CD8-positive, alpha-beta memory T cell (primary cell): ENCODE measurements at places on chromosomes 7 and 10. TPM values are rescaled to one million over a fixed set of nuclear protein-coding genes. Genes with fewer than 3 reads are reported as not detected.

Gene PRRT4
- 0.09 TPM for polyA plus RNA-seq

Gene CNPY1
- polyA plus RNA-seq = not detected

Gene CASP7
- polyA plus RNA-seq = 29.4 TPM

Gene GIMAP1
- 86.1 TPM for polyA plus RNA-seq

Gene VPS37D
- polyA plus RNA-seq = 0.17 TPM

Gene ATOH7
- not detected for polyA plus RNA-seq

Gene DGKB
- not detected for polyA plus RNA-seq

Gene POLR2J
- polyA plus RNA-seq = 129 TPM

Gene DDC
- not detected for polyA plus RNA-seq

Gene C10orf105
- 0.23 TPM for polyA plus RNA-seq

Gene NAPEPLD
- polyA plus RNA-seq = 7.6 TPM

Gene TUBAL3
- not detected for polyA plus RNA-seq

Gene SORBS1
- 0.28 TPM for polyA plus RNA-seq

Gene HERC4
- polyA plus RNA-seq = 19.0 TPM

Gene TMEM273
- polyA plus RNA-seq = 51.7 TPM

Gene COL1A2
- not detected for polyA plus RNA-seq

Gene FUOM
- polyA plus RNA-seq = 22.9 TPM

Gene RELN
- polyA plus RNA-seq = not detected

Gene GIMAP2
- polyA plus RNA-seq = 88.0 TPM

Gene CLIP2
- 0.94 TPM for polyA plus RNA-seq

Gene C7orf33
- not detected for polyA plus RNA-seq

Gene UNCX
- not detected for polyA plus RNA-seq

Gene MYL10
- polyA plus RNA-seq = not detected

Gene PDZD7
- 0.23 TPM for polyA plus RNA-seq

Gene CFAP70
- polyA plus RNA-seq = not detected

Gene ARHGAP19
- 8.9 TPM for polyA plus RNA-seq

Gene ENTPD1
- 3.3 TPM for polyA plus RNA-seq

Gene HTR5A
- not detected for polyA plus RNA-seq

Gene PTPN12
- polyA plus RNA-seq = 4.8 TPM

Gene VIPR2
- polyA plus RNA-seq = 0.61 TPM

Gene SLC29A4
- 0.21 TPM for polyA plus RNA-seq

Gene TRPV6
- not detected for polyA plus RNA-seq

Gene SPAG6
- not detected for polyA plus RNA-seq

Gene GIMAP7
- polyA plus RNA-seq = 861 TPM

Gene PAOX
- polyA plus RNA-seq = 16.8 TPM
